Gastrocnemius medialis (tissue), 4 donors: ENCODE measurements at places on chromosomes 7 and 10. TPM values are rescaled to one million over a fixed set of nuclear protein-coding genes. Genes with fewer than 3 reads are reported as not detected.
A peak's percentile ranks its signal among the peaks of the same experiment; 100 is the strongest.

- DNase-seq: no peak
These were observed 72.9 kb upstream of the PODXL start for GRCh38 chr7:131629217-131629882.

MSRB2 gene
- total RNA-seq: 29.8 TPM

DNA sequence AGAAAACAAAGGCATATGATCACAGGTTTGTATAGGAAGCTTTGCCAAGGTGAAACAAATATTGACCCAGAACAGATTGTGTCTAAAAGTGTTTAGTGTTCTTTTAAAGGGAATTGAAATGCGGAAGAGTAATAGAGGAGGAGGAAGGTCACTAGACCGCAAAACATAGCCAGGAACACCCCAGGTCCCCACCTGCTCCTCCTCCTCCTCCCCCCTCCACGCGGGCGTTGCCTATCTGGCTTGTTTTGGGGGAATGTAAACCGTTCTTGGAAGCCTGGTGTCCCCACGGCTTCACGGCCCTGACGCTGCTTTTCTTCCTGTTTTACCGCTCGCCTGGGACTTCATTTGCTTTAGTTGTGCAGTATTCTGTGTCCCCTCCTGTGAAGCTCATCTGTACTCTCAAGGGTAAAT, 81.0 kb upstream of the PFKP start:
- DNase-seq: no peak

GHRHR gene
- not detected for total RNA-seq

NODAL gene
- total RNA-seq: not detected

DNA sequence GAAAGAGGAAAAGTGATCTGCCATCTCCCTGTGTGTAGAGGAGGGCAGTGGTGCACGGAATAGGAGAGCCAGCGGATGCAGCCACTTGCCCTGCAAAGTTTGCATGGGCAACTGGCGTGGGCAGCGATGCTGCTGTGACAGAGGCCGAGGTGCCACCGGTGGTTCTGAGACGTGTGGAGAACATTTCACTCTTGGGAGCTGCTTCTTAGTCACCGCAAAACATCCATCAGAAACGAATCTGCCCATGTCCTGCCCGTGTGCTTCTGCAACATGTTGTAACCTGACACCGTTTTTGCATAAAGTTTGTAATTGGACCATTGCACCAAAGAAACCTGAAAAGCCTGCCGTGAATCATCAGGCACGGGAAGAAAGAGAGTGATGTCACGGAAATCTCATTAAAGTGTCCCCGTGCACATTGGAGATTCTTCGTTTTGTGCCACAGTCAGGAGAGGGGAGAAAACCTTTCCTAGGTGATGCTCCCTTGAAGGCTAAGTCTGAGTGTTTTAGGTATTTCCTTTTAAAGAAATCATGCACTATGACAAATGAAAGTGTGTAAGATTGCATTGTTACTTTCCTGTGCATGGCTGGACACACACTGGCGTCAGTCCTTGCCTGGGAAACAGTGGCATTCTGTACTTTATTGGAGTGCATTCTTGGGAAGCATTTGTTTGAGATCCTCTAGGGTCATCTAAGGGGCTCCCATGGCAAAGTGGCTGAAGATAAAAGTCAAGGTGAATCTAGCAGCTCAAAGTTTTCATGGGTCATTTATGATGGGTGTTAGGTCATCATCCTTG, 302.6 kb downstream of the KLF6 start:
- DNase-seq: peak; percentile 46

DNA sequence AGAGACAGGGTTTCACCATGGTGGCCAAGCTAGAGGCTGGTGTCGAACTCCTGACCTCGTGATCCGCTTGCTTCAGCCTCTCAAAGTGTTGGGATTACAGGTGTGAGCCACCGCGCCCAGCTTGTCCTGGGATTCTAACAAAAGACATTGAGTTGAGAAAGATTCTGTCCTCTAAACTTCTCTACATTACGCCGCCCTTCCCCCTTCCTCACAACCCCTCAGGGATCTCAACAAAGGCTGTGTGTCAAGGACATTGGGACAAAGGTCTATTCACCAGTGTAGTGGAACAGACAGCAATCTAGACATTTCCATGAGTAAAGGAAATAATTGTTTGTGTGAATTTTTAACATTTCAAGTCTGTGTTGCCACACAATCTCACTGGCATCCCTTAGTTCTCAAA, 68.8 kb upstream of the KIF5B start:
- DNase-seq: no peak

- DNase-seq: no peak
These were observed 236.7 kb upstream of the ETV1 start for GRCh38 chr7:14226126-14226525.

- no peak for DNase-seq
These were observed 33.5 kb downstream of the OSBPL3 start for GRCh38 chr7:24946467-24946866.

DNAJC1 gene
- total RNA-seq: 44.6 TPM

DNA sequence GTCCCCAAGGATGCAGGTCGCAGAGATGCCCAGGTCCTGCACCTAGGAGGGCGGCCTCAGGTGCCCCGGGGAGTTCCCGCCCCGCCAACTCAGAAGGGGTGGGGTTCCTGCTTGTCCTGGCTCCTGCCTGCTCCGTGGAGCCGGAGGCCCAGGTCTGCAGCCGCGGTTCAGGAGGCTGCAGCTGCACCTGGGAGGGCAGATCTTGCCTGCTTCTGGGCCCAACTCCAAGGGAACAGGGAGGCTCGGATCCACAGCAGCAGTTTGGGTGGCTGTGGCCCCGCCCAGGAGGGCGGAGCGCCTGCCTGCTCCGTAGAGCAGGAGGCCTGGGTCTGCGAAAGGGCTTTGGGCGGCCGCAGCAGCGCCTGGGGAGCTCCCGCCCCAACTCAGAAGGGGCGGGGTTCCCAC, 108.2 kb upstream of the EGR2 start:
- no peak for DNase-seq

PALS2 gene
- total RNA-seq: 11.2 TPM

AGK gene
- total RNA-seq: 6.5 TPM

DNA sequence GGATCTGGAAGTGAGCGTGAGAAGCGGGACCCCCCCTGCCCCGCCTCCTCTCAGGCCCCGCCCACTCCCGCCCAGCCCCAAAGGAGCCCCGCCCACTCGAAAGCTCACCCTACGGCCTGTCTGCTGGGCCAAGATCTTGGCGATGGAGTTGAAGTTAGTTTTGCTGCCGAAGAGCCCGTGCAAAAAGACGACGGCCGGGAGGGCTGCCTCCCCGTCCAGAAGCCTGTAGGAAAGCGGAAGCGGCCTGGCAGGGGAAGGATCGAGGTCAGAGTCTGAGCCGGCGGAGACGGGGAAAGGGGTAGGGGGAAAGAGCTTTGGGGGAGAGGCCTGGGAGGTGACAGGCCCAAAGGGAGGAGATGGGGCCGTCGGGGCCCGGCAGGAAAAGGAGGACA, 386 bp downstream of the ABHD11 start:
- DNase-seq: peak; percentile 40

IKZF1 gene
- total RNA-seq: 2.3 TPM

GRCh38 chr10:93173967-93174845, 100.5 kb downstream of the CYP26A1 start:
- DNase-seq: no peak

DNA sequence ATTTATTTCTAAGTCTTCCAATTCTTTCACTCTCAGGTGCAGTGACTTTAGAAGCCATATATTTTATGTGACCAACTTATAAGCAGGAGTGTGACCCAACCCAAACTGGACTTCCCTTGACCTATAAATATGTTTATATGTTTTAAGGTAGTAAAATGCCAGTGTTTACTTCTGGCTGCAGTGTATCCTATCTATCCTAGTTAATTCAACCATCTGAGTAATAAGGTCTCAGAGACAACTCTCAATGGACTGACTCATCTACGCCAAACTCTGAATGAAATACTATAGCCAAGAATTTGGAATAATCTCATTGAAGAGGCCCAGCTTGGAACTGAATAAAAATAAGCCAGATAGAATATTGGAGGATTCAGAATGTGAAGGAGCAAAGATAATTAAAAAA, 544.5 kb upstream of the SORCS1 start:
- no peak for DNase-seq

ITIH5 gene
- 14.0 TPM for total RNA-seq

DNA sequence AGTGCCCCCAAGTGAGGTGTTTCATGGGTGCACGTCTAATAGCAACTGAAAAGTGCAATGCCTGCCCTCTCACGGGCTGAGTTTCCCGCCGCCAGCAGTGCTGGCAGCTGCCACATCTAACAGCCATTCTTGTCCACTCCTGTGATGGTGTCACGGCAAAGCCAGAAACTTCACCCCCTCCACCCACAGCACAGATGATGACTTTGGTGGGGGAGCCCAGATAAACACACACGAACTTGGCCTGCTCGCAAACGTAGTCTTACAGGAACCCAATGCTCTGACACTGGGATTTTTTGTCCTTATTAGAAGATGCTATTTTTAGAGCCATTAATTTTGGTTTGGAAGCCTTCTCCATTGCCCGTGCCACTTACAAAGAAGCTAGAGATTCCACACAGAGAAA, 26.7 kb downstream of the CPXM2 start:
- no peak for DNase-seq

GRCh38 chr10:71893920-71894319, 42.9 kb upstream of the PSAP start:
- no peak for DNase-seq

- no peak for DNase-seq
These were observed 957 bp upstream of the SVIL start for GRCh38 chr10:29635711-29636144.

- DNase-seq: no peak
These were observed 4.0 kb downstream of the CYREN start for GRCh38 chr7:135166338-135166990.

- no peak for DNase-seq
These were observed 157.2 kb upstream of the SLC25A13 start for GRCh38 chr7:96479015-96479645.

GRCh38 chr10:44962870-44963738, 3.5 kb downstream of the RASSF4 start:
- peak; percentile 88 for DNase-seq

DNA sequence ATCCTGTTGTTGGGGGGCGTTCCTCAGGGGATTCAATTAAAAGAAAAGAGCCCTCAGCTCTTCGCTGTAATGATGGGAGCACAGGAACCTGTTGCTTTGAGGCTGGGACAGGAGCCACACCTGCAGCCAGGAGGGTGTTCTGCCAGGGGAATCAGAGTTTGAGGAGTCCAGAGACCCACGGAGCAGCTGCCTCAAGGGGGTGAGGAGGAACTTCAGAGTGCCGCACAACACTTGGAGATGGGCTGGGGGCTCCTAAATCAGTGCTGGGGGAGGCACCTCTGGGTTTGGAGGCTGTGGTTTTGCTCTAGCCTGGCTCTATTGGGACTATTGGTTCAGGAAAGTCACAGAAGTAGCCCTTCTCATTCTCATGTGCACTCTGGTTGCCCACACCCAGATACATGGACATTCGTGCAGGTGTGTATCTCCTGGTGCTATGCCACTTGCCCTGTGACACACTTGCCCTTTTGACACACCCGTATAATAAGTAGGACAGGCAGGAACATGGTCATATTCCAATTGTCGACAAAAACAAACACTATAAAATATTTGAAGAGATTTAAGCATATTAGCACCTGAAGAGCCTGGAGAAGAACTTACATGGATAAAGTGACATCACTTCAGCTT, 98.1 kb downstream of the PTPN20 start:
- DNase-seq: no peak

DNA sequence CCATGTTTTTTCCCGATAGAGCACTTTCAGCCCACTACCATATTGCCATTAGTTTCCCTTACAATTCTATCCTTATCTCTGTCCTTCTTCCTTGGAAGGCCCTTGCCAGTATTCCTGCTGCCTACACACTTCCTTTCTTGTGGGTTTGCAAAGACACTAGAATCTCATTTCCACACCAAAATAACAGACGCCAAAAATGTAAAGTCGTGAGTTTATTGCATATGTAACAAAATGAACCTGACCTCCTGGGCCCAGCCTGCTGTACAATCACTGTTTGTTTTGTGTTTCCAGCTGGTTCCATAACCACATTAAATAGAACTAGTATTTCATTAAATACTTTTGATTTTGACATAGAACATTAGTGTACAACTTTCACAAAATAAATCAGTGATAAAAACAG, 116.7 kb downstream of the SMURF1 start:
- DNase-seq: no peak

TAF5 gene
- total RNA-seq: 4.5 TPM

NYAP1 gene
- not detected for total RNA-seq

DNA sequence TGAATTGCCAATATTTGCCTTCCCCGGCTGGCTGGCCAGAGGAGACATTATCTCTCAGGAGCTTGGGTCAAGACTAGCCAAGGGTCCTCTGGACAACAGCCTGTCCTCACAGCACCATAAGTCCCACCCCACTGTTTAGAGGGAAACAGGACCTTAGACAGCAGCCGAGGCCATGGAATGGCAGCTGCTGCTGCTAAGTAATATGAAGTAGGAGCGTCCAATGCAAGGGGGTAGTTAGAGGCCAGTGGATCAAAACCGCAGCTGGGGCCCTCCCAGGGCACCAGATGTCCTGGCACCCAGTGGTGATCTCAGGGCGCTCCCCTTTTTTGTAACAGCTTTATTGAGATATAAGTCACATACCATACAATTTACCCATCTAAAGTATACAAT, 12.9 kb upstream of the KCP start:
- DNase-seq: peak; percentile 2

EXOC4 gene
- total RNA-seq: 53.9 TPM

- DNase-seq: no peak
These were observed 216.2 kb upstream of the PRKCQ start for GRCh38 chr10:6796231-6796630.

- DNase-seq: no peak
These were observed 148.1 kb downstream of the HERPUD2 start for GRCh38 chr7:35546691-35547429.

TMEM139 gene
- total RNA-seq: not detected

GRCh38 chr10:9243941-9244411, 1189.5 kb downstream of the GATA3 start:
- no peak for DNase-seq

DNA sequence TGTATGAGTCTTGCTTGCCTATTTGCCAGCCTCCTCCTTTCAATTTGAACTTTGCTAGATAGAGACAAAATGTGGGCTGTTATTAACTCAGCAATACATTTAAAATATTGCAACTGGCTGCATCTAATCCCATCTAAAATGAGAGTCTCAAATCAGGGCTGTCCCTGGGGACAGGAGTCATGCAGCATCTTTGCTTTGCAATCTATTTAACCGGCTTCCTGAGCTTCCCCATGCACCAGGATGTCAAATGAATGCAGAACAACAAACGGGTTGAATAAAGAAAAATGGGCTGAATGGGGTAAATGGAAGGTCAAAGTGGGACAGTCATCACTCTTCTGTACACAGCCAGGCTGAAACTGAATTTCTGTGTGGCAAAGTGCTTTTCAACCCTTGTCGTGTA, 89.2 kb downstream of the AOAH start:
- DNase-seq: no peak

- peak; percentile 25 for DNase-seq
These were observed 570 bp downstream of the BMS1 start for GRCh38 chr10:42783181-42783549.

ZNF22 gene
- 3.6 TPM for total RNA-seq

DNA sequence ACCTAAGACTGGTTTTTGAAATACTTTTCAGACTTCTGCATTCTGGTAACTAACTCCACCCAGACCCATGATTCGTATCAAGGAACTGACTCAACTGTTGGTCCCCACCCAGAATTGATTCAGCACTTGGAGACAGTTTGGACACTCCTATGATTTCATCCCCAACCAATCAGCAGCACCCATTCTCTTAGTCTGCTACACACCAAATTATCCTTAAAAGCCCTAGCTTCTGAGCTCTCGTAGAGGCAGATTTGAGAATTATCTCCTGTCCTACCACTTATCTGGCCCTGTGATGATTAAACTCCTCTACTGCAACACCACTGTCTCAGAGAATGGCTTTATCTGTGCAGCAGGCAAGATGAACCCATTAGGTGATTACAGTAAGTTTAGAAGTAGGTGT, 7.7 kb upstream of the GSTO1 start:
- DNase-seq: no peak

MMP21 gene
- total RNA-seq: not detected
